COLO829 (cell line): ENCODE measurements at places on chromosomes 12 and 14.

GRCh38 chr14:94157197-94157596 lies 16.9 kb upstream of the PPP4R4 start:
- DNase-seq, result no peak

GRCh38 chr14:82641050-82641540 lies 1107.4 kb upstream of the SEL1L start:
- no peak for DNase-seq

DNA sequence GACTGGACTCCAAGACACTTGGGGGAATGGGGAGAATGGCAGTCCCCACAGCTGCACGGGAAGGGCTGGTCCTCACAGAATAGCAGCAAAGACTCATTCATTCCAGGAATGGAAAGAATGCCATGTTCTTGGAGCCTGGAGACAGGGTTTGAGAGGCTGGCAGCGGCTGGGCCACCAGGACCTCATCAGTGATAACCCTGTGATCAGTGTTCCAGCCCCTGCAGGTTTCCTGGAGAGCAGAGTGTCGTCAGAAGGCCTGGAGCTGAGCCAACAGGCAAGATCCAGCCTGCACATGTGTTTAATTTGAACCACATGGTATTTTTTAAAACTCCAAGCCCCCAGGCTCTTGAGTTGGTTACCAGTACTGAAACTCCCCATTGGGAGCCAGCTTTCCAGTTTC lies 11.3 kb downstream of the BDKRB1 start:
- no peak for DNase-seq

GRCh38 chr12:13536219-13536910 lies 339.8 kb downstream of the EMP1 start:
- no peak for DNase-seq

GRCh38 chr14:60686865-60687264 lies 37.3 kb downstream of the SIX4 start:
- no peak for DNase-seq

DNA sequence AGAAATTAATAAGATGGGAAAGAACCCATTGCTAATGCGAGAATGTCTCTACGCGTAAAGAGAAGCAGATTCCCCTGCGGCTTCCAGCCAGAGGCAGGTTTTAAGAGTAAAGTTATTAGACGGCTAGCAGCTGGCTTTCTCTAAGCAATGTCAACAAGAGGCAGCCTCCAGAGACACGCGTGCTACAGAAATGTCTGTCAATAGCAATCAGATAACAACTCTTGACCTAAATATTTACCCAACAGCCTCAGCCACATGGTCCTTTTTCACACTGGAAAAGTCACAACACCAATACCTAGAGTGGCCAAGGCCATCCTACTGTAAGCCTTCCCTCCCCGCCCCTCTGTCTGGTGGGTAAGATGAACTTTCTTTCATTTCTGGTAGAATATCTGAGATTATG lies 146.0 kb upstream of the SFSWAP start:
- no peak for DNase-seq

DNA sequence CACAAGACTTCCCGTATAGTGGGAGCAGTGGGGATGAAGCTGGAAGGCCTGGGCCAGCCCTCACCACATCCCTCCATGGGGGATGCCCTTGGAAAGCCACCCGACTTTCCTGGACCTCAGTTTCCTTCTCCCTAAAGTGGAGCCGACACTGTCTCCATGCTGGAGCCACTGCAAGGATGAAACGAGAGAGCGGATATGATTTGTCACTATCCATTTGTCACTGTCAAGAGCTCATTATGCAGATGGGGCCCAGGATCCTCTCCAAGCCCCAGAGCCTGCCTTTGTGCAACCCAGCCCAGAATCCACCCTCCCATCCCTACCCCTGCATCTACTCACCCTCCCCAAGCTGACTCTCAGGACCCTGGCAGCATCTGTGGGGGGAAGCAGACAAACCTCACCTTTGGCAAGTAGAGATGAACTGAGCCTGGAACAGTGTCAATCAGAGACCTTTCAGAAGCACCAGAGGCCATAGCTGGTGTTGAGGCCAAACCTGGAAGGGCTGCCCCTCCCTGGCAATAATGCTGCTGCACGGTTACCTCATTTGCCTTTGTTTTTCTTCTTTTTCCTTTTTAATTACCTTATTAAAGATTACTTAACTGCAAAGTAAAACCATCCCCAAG lies 287.7 kb upstream of the RTL1 start:
- DNase-seq, result no peak

GRCh38 chr14:58724206-58724605 lies 86.4 kb downstream of the DACT1 start:
- DNase-seq, result no peak

- no peak for DNase-seq
Observed at GRCh38 chr12:7859552-7859951, 13.2 kb downstream of the SLC2A14 start.

GRCh38 chr14:99063620-99064225 lies 208.3 kb downstream of the BCL11B start:
- no peak for DNase-seq
